ENCODE measurements at places on chromosomes 5 and 9. TPM values are rescaled to one million over a fixed set of nuclear protein-coding genes. Genes with fewer than 3 reads are reported as not detected.

Gene UNC5A
- total RNA-seq = 0.97 TPM

Gene CDKN2B
- total RNA-seq = 16.8 TPM

Gene LCN12
- total RNA-seq = not detected

Gene NEURL1B
- total RNA-seq = 11.2 TPM

Gene CCDC152
- total RNA-seq = 2.3 TPM

Gene RGS7BP
- total RNA-seq = 0.36 TPM

Gene UCK1
- 34.5 TPM for total RNA-seq

Gene CD72
- total RNA-seq = 0.32 TPM

Gene ACTBL2
- total RNA-seq = 0.54 TPM

Gene PGM5
- total RNA-seq = 0.18 TPM

Measured in cardiac atrium fibroblast (primary cell).